Caki2 (cell line): ENCODE measurements at places on chromosomes 11 and 22. TPM values are rescaled to one million over a fixed set of nuclear protein-coding genes. Genes with fewer than 3 reads are reported as not detected.

The MMP13 gene
- not detected in 2 replicates for total RNA-seq

The MN1 gene
- total RNA-seq: 3.1 and 5.2 TPM in 2 replicates

The MISFA gene
- not detected in 2 replicates for total RNA-seq

The UQCR10 gene
- 110 and 135 TPM in 2 replicates for total RNA-seq

The TUBA8 gene
- total RNA-seq: 2.4 and 6.1 TPM in 2 replicates

The RNASEH2C gene
- 19.0 and 29.2 TPM in 2 replicates for total RNA-seq

The BIK gene
- 14.9 and 27.0 TPM in 2 replicates for total RNA-seq

The P2RY6 gene
- total RNA-seq: 0.41 TPM in 1 of 2 replicates, not detected in the other

The PNPLA5 gene
- not detected in 2 replicates for total RNA-seq

The C11orf21 gene
- total RNA-seq: 0.68 TPM in 1 of 2 replicates, not detected in the other

The SCN2B gene
- total RNA-seq: not detected in 2 replicates

The ROBO4 gene
- not detected in 2 replicates for total RNA-seq

The ATXN10 gene
- 228 and 323 TPM in 2 replicates for total RNA-seq

The FXYD6 gene
- total RNA-seq: not detected in 2 replicates

The C11orf91 gene
- total RNA-seq: not detected in 2 replicates

The PDGFD gene
- 8.6 and 13.1 TPM in 2 replicates for total RNA-seq

The FADS2 gene
- total RNA-seq: 5.7 and 8.6 TPM in 2 replicates

The CYB5R3 gene
- 68.0 and 95.7 TPM in 2 replicates for total RNA-seq

- no peak for DNase-seq
These were observed 32.5 kb upstream of the OR6M1 start for GRCh38 chr11:123838659-123839058.

DNA sequence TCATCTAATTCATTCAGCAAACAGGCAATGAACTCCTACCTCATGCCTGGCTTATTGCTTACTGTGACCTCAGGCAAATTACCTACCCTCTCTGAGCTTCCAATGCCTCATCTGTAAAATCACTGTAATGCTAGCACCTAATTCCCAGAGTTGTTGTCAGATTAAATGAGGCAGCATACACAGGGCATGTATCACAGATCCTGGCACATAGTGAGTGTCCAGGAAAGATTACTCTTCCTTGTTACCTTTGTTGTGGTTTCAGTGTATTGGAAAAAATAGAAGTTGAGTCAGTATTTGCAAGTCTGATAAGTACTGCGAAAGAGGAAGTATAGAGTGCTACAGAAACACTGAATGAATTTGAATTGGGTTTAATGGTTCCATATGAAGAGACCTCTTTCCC lies 26.4 kb upstream of the LRRC55 start:
- no peak for DNase-seq

- DNase-seq: no peak
These were observed 37.4 kb downstream of the PDGFB start for GRCh38 chr22:39207141-39208012.

- no peak for DNase-seq
These were observed 21.3 kb downstream of the IZUMO1R start for GRCh38 chr11:94325681-94326080.

DNA sequence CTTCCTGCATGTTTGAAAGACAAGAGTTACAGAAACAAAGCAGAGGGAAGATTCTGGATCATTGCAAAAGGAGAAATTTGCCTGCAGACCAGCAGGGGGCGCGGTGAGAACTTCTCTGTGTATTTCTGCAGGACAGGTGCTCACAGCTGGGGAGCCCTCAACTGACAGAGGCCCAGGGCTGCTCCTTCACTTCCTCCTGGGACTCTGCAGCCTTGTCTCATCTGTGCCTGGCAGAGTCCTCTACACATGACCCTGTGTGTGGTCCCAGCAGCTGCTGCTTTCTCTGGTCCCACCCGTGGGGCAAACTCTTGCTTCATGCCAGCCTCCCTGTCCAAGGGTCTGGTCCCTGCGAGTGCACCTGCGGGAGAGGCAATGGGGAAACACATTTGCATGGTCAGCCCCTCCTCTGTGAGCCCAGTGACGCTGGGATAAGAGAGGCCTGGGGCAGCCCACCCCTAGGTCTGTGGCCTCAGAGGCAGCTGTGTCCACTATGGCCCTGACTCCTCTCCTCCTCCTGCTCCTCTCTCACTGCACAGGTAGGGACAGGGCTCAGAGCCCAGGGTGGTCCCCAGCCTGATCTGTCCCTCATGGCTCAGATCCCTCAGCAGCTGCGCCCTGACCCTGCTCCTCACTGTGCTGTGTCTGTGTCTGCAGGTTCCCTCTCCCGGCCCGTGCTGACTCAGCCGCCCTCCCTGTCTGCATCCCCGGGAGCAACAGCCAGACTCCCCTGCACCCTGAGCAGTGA lies 43.2 kb upstream of the VPREB1 start:
- no peak for DNase-seq

- DNase-seq: no peak
These were observed 14.1 kb upstream of the MDK start for GRCh38 chr11:46367244-46367915.

DNA sequence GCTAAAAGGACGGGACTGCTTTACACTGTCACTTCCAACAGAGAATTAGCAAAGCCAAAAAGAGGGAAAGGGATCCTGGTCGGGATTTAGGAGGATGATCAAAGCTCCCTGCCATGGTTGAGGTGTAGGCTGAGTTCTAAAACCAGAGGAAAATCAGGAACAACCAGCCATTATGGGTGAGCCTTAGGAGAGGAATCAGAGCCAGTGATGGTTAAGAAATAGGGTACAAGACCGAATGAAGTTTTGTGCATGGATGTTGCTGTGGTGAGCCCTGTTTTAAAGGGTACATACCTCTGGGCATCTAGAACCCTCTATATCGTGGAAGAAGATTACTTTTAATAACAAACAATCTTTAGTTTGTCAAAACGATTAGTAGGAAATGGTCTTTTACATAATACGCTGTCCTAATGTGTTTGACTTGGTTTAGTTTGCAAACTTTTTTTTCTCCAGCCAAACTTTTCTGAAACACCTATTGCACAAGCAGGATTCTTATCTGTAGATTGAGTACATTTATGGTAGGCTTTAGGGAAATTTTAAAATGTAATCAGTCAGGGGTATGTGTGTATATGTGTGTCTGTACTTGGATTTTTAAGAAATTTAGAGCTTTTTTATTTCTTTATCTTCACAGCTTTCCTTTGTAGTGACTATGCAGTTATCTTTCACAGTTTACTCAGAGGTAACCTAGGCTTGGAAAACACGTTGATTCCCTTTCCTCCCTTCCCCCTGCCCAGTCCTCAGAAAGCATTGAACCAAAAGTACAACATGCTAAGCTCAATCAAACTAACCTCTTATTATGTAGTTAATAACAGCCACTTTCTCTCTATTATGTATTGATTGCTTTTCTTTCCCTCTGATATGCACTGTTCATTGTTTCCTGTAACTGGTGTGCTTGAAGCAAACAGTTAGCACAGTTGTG lies 26.8 kb downstream of the TRIM44 start:
- DNase-seq: no peak

GRCh38 chr11:61810671-61811175 lies 6.1 kb downstream of the FADS1 start:
- DNase-seq: no peak

- DNase-seq: no peak
These were observed 29.8 kb upstream of the DDX10 start for GRCh38 chr11:108635106-108635505.

GRCh38 chr11:117217141-117218084 lies 14.5 kb downstream of the PCSK7 start:
- no peak for DNase-seq

- no peak for DNase-seq
These were observed 85.7 kb upstream of the PRDM11 start for GRCh38 chr11:45060707-45061106.

- DNase-seq: no peak
These were observed 31.0 kb upstream of the PICALM start for GRCh38 chr11:86099874-86100273.

GRCh38 chr11:86365546-86365945 lies 9.1 kb upstream of the CCDC81 start:
- no peak for DNase-seq

DNA sequence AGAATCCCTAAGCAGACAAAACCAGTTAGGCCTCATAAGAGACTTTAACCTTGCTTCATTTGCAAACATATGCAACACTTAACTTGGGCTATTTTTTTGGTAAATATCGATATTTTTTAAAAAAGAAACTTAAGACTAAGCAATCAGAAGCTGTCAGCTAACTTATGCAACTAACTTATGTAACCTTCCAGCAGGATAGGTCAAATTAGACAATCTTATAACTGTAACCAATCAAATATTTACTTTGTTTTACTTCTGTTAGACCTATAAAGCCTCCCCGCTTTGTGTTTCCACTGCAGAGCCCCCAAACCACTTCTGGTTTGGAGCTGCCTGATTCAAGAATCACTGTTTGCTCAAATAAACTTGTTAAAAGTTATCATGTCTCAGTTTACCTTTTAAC lies 8.0 kb downstream of the MSANTD4 start:
- DNase-seq: no peak

GRCh38 chr22:36471341-36471821 lies 10.1 kb downstream of the TXN2 start:
- no peak for DNase-seq

- DNase-seq: no peak
These were observed 54.1 kb downstream of the GRIK4 start for GRCh38 chr11:120565466-120566155.

DNA sequence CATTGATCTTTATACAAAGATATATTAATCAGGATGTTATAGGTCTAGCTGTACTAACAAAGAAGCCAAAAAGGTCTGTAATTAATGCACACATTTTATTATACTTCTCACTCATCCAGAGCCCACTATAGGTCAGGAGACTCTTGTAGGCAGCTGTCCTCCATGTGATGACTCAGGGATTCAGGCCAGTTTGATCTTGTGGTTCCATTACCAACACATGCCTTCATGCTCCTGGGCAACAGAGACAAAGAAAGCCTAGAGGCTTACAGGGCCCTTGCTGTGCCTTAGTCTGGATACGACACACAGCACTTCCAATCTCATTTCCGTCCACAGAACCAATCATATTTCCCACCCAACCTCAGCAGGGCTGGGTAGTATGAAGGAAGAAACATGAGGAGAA lies 150.3 kb upstream of the NCAM1 start:
- DNase-seq: no peak

GRCh38 chr11:73313652-73314051 lies 5.6 kb downstream of the ARHGEF17 start:
- DNase-seq: no peak

DNA sequence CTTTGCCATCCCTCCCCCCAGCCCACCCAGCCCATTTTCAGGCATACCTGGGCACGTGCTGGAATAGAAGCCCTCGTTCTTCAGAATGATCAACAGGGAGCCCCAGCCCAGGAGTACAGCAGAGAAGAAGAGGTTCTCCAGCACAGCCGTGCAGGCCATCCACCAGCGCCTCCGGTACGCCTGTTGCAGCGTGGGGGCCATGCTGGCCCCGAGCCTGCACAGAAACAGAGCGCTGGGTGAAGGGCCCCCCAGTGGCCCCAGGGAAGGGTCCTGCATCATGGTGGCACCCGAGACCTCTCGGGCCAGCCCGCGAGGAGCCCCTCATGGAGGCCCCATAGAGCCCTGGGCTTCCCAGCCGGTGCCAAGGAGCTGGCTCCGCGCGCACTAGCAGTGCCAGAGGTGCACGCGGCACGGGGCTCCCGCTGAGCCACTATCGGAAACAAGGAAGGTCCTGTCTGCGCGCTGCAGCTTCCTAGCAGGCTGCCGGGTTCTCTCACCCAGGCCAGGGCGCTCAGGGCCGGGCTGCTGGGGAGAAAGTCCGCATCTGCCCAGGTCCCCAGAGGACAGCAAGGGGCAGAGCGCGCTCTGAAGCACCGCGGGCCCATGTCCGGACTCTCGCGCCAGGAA lies 1.5 kb downstream of the SLC43A1 start:
- DNase-seq: no peak

GRCh38 chr11:129278586-129279319 lies 86.6 kb upstream of the ARHGAP32 start:
- no peak for DNase-seq

GRCh38 chr11:130002846-130003716 lies 446 bp upstream of the PRDM10 start:
- DNase-seq: peak; percentile 89

DNA sequence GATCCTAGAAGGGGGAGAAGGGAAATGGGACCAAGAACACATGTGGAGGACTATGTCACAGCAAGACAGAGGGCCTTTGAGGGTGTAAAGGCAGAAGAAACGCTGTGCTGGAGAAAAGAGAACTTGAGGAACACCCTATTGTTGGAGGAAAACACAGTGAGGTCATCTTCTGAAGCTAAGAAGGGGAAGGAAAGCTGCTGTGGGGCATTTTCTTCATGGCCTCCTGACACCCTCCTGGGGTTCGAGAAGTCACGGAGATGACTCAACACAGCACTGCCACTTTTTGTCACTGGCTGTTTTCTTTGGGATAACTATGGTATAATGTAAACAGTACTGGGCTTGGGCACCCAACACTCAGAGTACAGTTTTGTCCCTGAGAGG lies 492.6 kb upstream of the CADM1 start:
- no peak for DNase-seq

DNA sequence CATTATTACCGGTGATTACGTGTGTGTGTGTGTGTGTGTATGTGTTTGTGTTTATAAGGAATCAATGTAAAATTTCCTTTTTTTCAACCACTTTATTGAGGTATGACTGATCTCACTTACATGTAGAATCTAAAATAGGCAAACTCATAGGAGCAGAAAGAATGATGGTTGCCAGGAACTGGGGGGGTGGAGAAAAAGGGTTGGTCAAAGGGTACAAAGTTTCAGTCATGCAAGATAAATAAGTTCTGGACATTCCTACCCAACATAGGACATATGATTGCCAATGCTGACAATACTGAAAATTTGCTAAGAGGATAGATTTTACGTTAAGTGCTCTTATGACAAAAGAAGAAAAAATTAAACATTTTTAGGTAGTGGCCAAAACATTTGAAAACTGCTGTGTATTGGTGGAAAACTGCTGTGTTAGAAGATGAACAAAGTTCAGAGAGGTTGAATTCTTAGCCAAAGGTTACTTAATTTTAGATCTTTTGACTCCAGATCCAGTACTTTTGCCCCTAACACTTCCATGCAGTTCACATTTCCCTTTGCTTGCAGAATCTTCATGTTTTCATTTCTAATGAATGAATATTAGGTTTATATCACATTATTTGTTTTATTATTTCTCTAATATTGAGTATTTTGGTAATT lies 49.5 kb downstream of the NNMT start:
- no peak for DNase-seq

GRCh38 chr11:58578136-58578634 lies 678 bp upstream of the ZFP91 start:
- peak; percentile 98 for DNase-seq

GRCh38 chr11:18452927-18453326 lies 2.7 kb upstream of the LDHAL6A start:
- peak; percentile 18 for DNase-seq

- DNase-seq: no peak
These were observed 105.3 kb downstream of the ARFGAP2 start for GRCh38 chr11:47071341-47071740.

- no peak for DNase-seq
These were observed 65.5 kb downstream of the KIAA1671 start for GRCh38 chr22:25018009-25018408.

DNA sequence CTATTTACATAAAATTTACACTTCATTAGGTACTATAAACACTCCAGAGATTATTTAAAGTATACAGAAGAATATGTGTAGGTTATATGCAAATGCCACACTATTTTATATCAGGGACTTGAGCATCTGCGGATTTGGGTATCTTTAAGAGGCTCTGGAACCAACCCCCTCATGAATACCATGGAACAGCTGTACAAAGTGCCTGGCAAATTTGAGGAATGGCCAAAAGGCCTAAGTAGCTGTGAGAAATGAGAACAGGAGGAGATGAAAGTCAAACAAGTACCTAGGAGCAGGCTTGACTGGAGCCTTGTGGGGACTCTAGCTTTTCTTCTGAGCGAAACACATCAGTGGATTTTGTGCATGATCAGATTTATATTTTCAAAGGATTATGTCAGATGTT lies 149.3 kb downstream of the RBFOX2 start:
- DNase-seq: no peak

- DNase-seq: no peak
These were observed 90.6 kb downstream of the CCDC83 start for GRCh38 chr11:85945788-85946187.
